ENCODE measurements at places on chromosomes 7 and 10. TPM values are rescaled to one million over a fixed set of nuclear protein-coding genes. Genes with fewer than 3 reads are reported as not detected.

Gene ECHDC3
- 2.0 TPM for total RNA-seq

Gene C7orf33
- not detected for total RNA-seq

Gene IFT22
- total RNA-seq: 5.5 TPM

Gene SLC16A9
- total RNA-seq: 0.45 TPM

DNA sequence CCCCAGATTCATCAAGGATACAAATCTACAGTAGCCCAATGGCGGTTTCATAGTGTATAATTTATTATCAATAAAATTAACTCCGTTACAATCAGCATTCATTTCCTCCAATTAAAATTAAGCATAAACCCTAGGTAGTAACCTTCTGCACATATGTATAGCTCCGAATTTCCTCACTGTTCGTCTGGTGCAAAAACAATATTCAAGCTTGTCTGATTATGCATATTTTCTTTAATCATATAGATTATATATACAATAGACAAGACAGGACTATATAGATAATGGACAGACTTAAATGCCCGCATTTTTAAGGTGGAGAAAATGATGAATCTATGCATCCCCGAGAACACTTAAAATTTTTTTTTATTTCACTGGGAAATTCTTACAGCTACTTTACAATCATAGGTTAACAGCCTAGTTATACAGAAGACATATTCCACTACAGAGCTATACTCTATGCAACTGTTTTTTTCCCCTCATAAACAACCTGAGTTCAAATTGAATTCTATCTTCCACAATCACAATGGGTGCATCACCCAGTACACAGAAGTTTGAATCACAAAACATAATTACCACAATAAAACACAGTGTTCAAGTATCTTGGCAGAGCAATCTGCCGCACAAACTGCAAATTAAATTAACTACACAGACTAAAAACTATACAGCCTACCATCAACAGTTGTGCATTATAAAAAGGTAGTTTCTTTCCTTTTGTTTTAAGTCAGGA lies 2.6 kb downstream of the HOXA9 start:
- DNase-seq: no peak

Gene JAZF1
- 12.6 TPM for total RNA-seq

- peak; percentile 68 for DNase-seq
Measured at GRCh38 chr10:97333601-97334369, 744 bp downstream of the FRAT2 start.

- DNase-seq: no peak
Measured at GRCh38 chr10:37707829-37708578, 149.4 kb downstream of the ZNF248 start.

DNA sequence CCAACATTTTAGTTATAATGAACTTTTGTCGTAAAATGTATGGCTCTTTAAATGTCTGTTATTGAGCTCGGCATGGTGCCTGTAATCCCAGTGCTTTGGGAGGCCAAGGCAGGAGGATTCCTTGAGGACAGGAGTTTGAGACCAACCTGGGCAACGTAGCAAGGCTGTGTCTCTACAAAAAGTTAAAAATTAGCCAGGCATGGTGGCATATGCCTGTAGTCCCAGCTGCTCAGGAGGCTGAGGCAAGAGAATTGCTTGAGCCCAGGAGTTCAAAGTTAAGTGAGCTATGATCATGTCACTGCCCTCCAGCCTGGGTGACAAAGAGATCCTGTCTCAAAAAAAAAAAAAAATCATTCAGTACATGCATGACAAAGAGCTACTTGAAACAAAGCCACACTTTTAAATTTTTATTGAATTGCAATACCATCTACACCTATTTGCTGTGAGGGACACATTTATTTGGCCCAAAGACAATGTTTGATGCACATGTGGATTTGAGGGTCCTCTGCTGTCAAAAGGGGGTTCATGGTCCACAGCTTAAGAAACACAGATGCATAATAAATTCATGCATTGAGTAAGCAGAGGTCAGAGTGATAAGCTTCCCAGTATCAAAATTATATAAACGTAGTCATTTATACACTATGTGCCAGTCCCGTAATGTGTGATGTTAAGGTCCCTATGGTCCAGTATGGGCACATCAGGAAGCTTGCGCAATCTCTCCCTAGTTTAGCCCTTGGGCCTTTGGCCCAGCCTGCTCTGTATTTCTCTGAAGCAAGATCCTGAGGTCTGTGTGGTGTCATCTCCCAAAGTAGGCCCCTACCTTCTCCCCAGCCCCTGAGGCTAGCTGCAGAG lies 4.4 kb upstream of the MALSU1 start:
- no peak for DNase-seq

Gene CPN1
- not detected for total RNA-seq

DNA sequence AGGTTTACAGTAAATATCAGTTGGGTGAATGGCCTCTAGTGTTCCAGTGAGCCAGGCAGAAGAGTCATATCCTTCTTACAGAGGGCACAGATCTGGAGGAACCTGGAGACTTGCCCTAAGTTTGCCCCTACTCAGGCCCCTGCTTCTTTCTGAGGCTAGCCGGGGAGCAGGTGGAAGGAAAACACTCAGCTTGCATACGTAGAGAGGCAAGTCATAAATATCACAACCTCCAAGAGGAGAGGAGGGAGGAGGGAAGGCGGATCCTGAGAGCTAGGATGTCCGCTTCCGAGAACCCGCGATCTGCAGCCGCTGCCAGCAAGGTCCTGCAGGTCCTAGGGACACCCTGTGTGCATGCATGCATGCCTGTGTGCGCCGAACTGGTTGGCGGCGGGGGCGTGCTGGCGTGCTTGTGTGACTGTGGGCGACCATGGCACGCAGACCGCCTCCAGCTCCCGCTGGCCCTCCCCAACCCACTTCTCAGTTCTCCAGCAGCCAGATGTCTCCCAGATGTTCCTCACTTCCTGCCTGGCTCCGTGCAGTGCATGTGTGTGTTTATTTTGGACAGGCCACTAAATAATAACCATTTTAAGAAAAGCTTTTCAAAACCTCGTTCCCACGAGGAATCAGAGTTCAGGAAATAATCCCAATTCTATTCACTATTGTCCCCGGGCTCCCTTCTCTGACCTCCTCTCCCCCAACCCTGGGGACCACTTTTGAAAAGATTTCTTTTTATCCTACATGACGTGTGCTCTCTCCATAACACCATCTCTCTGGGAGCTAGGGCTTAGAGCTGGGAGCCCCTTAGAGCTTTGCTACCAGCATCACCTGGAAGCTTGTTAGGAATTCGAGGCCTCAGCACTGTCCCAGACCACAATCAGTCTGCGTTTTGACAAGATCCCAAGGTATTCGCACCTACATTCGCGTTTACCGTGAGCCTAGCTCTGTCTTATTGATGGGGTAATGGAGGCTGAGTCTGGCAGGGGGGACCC lies 32.4 kb downstream of the UNC5B start:
- no peak for DNase-seq

Gene ABCB4
- total RNA-seq: 0.69 TPM

Gene IL6
- total RNA-seq: 253 TPM

GRCh38 chr7:31071645-31072029 lies 19.5 kb downstream of the ADCYAP1R1 start:
- DNase-seq: no peak

- DNase-seq: no peak
Measured at GRCh38 chr10:77368006-77368405, 269.6 kb downstream of the KCNMA1 start.

Gene CDHR3
- not detected for total RNA-seq

- DNase-seq: no peak
Measured at GRCh38 chr7:81025360-81025759, 106.5 kb upstream of the SEMA3C start.

DNA sequence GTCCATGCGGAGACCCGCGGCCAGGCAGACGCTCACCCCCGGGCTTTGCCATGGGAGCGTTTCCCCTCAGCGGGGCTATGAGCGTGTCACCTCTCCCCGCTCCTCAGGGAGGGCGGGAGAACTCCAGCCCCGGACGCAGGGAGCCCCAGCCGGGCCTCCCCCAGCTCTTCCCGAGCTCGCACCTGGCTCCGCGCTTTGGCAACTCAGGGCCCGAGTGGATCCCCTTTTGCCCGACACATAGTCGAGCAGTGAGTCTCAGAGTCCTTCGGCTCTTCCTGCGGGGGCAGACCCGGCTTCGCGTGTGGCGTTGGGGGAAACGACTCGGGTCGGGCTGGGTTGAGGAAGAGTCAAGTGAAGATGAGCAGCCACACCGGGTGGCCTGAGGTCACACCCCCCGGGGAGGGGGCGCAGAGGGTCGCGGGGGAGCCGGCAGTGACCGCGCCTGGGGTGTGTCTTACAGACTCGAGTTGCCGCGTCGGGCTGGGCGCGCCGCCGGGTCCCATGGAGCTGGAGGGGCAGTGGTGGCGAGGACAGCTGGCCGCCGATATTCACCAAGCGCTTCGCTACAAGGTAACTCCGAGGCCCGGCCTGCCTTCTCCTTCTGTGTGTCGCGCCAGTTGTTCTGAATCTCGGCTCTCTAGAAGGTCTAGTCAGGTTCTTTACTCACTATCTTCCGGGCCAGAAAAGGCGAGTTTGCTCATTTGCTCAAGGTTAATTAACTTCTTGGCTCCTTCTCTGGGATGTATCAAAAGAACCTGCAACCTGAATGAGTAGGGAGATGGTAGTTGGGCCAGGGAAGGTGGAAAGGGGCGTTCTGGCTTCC lies 721 bp downstream of the CCNJ start:
- DNase-seq: peak; percentile 77

DNA sequence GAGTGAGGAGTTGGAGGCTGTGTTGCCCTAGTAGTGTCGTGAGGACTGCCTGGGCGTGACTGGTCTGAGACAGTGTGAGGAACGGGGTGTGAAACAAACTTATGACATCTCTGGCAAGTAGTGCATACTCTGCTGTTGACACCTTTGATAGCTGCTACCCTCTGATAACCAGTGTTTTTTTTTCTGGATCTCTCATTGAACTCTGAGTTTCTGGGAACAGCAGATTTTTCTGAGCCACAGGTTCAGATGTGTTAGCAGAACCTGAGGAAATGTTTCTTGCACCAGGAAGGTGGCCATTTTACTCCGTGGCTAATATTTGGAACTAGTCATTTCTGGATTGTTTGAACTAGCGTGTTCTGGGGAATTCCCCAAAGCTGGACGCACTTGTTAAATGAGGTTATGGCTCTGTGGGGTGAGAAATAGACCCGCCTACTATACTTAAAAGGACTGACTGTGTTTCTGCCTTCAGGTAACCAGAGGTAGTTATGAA lies 52.9 kb downstream of the AUTS2 start:
- peak; percentile 78 for DNase-seq

Gene PDGFA
- 5.0 TPM for total RNA-seq

DNA sequence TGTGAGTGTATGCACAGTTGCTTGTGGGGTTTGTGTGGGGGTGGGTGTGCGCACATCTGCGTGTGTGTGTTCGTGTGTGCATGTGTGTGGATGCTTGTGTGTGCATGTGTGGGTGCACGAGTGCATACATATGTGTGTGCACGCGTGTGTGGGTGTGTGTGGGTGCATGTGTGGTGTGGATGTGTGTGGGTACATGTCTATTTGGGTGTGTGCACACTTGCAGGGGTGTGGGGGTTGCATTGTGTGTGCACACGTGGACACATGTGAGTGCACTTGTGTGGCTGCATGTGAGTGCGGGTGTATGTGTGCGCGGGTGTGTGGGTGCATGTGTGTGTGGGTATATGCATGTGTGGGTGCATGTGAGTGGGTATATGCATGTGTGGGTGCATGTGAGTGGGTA lies 73.7 kb downstream of the NKX6-2 start:
- peak; percentile 40 for DNase-seq

Gene RARRES2
- total RNA-seq: not detected

DNA sequence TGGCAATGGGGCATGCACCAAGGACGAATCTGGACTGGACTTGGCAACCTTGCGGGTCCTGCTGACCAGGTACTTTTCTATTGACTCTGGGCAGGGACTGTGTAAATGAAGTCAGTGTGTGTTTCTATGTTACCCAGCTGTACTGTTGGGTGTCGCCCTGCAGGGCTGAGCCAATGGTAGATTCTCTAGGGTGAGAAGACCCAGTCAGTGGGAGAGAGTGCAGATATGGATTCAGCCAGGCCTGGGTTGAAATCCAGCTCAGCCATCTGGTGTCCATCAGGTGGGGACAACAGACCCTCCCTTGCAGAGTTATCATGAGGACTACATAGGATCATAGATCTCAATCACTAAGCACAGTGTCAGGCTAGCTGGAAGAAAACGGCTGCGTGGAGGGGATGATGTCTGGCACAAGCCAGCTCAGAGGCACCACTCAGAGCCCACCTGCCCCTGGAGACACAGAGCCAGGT lies 4.9 kb upstream of the PPIF start:
- DNase-seq: no peak

DNA sequence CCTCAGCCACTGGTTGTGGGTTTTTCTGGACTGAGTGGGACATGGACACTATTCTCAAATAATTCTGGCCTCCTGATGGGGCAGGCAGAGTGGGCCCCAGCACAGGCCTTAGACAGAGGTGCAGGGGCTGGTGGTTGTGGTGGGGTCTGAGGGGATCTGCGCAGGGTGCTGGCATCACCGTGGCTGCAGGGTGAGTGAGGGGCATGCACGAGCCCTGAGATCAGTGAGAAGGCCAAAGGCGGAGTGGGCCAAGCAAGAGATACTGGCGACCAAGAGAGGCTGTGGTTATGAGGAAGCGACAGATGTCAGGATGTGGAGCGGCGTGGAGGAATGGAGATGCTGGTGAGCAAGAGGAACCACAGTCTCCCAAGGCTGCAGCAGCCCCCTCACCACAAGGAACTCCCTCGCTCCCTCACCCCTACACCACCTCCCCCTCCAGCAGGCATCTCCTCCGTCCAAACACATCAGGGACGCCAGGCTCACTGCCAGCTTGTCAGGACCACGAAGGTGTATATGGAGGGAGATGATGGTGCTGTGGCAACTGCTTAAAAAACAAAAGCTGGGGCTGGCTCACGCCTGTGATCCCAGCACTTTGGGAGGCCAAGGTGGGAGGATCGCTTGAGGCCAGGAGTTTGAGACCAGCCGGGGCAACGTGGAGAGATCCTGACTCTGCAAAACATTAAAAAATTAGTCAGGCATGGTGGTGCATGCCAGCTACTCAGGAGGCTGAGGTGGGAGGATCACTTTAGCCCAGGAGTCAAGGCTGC lies 9.6 kb downstream of the PRF1 start:
- peak; percentile 45 for DNase-seq

- DNase-seq: no peak
Measured at GRCh38 chr7:34143402-34143801, 238.1 kb downstream of the BMPER start.

DNA sequence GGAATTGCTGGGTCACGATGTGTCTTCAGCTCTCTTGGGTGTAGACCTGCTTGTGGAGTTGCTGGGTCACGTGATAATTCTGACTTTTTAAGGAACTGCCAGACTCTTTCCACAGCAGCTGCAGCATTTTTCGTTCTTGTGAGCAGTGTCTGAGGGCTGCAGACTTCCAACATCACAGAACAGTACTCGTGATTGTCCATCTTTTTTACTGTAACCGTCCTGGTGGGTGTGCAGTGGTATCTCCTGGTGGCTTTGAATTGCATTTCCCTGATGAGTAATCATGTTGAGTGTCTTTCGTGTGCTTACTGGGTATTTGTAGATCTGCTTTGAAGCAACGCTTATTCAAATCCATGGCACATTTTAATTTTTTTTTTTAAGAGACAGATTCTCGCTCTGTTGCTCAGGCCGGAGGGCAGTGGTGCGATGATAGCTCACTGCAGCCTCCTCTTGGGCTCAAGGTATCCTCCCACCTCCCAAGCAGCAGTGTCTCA lies 22.7 kb downstream of the INPP5A start:
- no peak for DNase-seq

Data from natural killer cell treated with Interleukin-12 subunit alpha and Interleukin-12 subunit beta and Interleukin-15 and Interleukin-18, amount 100 ng/mL, for 72 hours (primary cell).